ENCODE measurements at places on chromosomes 3 and 15.

DNA sequence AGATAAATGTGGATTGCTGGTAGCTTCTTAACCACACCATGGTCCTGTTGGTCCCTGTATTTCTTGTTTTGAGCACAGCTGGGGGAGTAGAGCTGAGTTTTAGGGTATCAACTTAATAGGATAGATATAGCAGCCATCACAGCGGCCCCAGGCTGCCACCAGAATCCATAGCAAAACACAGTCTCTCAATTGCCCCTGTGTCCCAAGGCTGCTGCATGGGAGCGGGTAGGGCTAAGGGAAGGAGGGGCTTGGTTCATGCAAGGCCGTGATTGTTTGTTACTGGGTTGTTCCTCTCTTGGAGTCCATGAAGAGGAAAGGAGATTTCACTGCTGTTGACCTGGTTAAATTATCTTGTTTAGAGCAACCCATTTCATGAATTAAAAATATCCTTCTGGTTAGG, 22.1 kb downstream of the ARNT2 start:
- DNase-seq = no peak

DNA sequence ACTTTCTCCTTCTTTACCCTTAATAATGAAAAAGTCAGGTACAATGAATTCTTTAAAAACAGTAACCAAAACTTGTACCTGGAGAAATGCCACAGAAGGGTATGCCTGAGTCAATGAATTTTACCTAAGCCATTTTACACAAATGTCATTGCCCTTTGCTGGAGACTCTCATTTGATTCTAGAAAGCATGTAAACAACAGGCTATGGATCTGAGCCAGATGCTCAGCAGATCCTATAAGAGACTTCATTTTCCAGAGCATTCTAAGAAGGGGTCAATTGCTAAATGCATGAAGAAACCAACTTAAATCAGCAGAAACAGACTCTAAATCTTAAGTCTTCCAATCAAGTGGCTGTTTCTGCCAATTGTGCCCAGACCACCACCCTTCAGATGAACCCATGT, 83.8 kb upstream of the GALNT15 start:
- no peak for DNase-seq

GRCh38 chr3:16769525-16769924, 115.2 kb upstream of the PLCL2 start:
- DNase-seq = no peak

DNA sequence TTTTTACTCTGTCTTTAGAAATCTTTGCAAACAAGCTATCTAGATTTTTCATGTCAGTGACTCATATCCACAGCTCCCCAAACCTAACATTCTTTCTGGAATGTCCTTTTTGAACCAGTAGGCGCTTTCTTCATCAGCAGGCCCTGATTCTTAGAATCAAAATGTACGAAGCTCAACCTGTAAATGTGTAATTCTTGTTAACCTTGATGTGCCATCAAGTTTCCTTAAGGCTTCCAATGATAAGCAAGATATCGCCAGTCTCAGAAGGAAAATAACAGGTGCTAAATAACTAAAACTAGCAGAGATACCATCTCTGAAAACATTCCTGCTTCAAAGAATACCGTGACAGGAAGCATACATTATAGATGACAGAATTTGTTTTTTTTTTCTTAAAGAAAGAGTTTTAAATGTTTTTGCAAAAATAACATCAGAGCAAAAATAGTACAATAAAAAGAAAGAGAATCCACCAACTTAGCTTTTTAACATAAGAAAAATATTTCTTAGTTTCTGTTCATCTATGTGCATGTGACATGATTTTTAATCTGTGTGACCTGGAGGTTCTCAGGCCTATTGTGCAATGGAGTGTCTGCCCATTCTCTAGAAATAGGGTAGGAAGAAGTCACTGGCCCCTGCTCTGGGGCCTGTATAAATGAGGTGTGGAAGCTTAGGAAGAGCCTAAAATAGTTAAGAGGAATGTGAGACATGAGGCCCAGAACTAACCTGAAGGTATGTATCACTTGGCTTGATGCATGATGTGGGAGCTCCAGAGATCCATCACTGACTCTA, 14.7 kb upstream of the SECISBP2L start:
- no peak for DNase-seq

DNA sequence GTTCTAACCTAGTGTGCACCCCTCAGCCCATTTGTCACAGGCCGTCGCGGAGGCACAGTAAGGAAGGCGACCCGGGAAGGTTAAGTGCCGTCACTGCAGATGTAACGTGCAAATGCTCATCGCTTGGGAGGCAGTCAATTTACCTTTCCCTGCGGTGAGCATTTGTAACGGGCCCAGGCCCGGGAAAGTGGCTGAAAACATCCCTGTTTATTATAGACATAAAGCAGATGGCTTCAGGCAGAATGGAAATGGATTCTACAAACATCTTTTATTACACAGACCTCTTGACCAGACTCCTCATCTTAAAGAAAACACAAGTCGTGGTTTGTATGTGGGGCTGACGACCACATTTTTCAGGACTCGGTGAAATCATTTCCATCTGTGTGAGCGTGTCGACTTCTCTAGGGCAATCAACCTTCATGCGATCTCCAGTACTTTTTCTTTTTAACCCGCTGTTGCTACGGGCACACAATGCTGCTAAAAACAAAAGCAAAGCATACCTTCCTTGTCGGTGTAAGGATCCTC, 43.6 kb downstream of the NMNAT3 start:
- no peak for DNase-seq

DNA sequence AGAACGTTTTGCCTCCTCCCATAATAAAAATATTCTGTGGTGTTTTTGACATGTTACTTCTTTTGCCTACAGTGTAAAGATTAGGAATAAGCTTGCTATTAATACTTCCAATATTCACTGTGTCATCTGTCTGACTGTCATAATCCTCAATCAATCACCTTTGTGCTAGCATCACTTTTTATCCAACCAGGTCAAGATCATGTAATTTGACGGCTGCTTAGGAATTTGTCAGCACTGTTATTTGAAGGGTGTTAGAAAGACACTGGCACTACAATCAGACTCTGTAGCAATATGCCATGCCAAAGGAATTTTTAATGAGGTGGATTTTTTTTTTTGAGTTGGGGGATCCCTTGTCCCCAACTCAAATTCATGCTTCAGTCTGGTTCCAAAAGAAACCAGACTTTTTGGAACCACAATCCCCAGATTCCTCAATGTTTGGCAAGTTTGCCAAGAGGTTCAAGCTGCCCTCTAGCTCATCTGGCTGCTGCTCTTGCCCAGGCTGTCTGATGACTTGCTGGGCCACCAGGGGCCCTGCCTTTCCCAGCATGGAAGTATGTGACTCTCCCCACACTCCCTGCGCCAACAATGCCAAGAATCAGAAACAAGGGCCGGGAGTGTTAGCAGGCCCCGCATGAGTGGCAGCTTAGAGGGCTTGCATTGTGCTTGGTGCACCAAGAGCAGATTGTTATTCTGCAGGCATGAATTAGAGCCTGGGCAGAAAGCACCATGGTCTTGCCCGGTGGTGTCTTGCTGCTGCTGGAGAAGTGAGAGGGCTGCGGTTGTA, 58.6 kb upstream of the TSC22D2 start:
- no peak for DNase-seq
